ENCODE measurements at places on chromosomes 7 and 10.
A peak's percentile ranks its signal among the peaks of the same experiment; 100 is the strongest.

- no peak overlapping the region for H3K27ac ChIP-seq
- H3K4me3 ChIP-seq, result no peak overlapping the region
- H3K27me3 ChIP-seq, result no peaks in the 10 kb centered on the region
- no peaks in the 10 kb centered on the region for H3K4me1 ChIP-seq
Observed at GRCh38 chr10:89829887-89830269, 128.5 kb downstream of the KIF20B start.

DNA sequence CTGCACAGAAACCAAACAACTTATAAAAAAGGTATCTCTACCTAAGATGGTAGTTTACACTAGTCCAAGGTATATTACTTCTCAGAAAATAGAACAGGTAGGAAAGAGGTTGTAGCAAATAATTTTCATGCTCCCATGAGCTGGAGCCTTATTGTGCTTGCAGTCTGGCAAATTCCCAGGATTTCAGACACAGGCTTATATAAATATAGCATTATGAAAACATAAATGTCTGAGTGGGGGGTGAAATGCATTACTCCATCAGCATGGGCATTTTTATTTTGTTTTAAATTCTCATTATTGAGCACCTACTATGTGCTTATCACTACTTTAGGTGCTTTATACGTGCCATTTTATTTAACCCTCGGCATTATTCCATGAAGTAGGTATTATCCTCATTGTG lies 83.0 kb upstream of the PHYHIPL start:
- DNase-seq, result no peak
- H3K4me1 ChIP-seq, result no peaks in the 10 kb centered on the region
- H3K4me3 ChIP-seq, result no peak overlapping the region
- H3K36me3 ChIP-seq, result no peaks in the 10 kb centered on the region

DNA sequence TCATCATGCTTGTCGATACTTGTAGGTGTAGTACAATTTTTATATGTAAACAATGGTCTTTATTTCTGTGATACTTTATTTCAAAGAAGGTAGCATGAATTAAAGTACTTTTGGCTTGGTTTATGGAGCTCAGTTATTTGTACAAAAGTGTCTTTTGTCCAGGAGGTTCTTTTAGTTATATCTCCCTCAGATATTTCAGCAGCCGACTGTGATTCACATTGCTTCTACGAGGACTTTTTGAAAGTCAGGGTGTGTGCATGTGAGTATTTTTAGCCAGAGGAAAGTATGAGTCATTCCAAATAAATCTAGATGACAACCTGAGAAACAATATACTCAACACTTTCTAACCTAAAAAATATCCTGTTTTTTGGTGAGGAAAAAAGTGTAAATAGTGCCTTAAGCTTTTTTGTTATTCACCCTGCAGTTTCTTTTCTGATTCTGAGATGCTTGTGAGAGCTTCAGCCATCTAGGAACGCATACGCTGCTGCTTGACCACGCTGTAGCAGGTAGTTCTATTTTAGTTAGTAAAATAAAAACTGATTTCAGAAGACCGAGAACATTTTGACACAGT lies 595 bp upstream of the SUN1 start:
- peak overlapping the region; percentile 89 for H3K27ac ChIP-seq
- H3K4me3 ChIP-seq, result no peak overlapping the region
- H3K4me1 ChIP-seq, result peaks cover 22% of the 10 kb centered on the region
- DNase-seq, result peak; percentile 90

- H3K4me3 ChIP-seq, result no peak overlapping the region
- no peaks in the 10 kb centered on the region for H3K36me3 ChIP-seq
- no peaks in the 10 kb centered on the region for H3K4me1 ChIP-seq
- H3K27me3 ChIP-seq, result peaks cover 14% of the 10 kb centered on the region
- no peak overlapping the region for H3K27ac ChIP-seq
Observed at GRCh38 chr10:122715576-122715975, 15.9 kb upstream of the C10orf120 start.

DNA sequence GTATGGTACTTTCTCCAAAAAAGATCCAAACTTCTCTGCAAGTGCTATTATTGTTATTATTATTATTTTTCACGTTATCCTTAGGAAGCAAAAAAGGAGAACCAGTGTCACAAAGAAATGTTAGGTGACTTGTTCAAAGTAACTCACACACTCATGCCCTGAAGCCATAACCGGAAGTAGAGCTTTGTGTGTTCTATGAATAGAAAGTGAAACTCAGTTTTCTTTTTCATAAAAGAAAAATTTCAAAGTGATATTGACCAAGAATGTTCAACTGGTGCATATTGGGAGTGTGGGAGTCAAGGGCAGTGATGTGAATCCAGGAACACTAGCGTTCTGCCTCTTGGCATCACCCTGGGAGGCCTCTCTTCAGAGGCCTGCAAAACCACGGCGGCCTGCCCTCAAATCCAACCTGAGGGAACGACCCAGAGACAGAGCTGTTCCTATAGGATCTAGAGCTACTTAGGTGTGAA lies 106.1 kb downstream of the PRKCQ start:
- H3K36me3 ChIP-seq, result peaks cover 20% of the 10 kb centered on the region
- H3K4me3 ChIP-seq, result peak overlapping the region; percentile 73
- H3K4me1 ChIP-seq, result peaks cover 65% of the 10 kb centered on the region
- DNase-seq, result peak; percentile 92
- no peaks in the 10 kb centered on the region for H3K27me3 ChIP-seq

DNA sequence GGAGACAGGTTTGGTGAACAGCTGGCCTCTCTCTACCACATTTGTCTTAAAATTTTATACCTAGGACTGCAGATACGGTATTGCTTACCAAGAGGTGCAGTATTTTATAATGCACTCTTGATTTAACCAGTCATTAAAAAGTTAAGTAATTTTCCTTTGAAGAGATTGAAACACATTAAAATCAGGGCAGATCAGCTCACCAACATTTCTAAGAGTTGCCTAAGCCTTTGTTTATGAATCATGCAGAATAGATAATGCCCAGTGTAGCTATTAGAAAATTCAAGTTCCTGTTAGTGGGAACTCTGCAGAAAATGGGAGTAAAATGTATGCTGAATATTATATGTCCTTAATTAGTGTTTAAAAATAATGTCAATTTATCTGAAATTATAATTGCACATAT lies 140.2 kb upstream of the PRPS1L1 start:
- no peaks in the 10 kb centered on the region for H3K36me3 ChIP-seq
- no peaks in the 10 kb centered on the region for H3K4me1 ChIP-seq
- no peak overlapping the region for H3K27ac ChIP-seq
- no peak overlapping the region for H3K4me3 ChIP-seq
- DNase-seq, result no peak

DNA sequence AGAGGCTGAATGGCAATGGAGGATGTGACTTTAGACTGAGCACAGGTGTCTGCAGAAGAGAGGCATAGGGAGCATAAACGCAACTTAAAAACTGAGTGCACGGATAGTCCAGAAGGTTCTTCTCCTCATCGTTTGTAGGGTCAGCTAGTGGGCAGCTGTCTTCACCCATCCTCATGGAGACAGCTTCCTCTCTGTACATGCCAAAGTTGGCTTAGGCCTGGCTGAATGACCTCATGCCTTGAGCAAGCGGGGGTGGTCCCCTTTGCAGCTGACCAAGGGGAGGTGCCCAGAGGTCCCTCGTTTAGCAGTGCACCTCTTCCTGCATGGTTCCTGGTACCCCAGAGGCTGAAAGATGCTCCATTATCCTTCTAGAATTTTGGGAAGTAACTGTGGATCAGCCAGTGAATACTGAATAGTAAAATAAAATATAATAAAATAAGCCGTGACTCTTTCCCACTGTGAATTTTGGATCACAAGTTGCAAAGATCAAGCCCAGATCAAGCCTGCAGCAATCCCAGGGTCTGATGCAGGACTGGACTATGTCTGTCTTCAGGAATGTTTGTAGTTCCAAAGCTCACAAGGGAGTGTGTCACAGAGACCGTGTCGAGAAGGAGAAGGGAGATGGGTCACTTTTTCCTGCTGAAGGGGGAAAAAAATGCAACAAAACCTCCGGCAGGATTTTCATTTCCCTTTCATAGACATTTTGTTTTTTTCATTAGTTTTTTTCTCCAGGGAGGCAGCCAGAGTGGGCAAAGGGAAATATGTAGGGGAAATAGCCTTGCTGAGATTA lies 295.3 kb upstream of the MKI67 start:
- peaks cover 3% of the 10 kb centered on the region for H3K27me3 ChIP-seq
- H3K4me1 ChIP-seq, result no peaks in the 10 kb centered on the region
- H3K27ac ChIP-seq, result no peak overlapping the region
- H3K4me3 ChIP-seq, result no peak overlapping the region

GRCh38 chr7:140631021-140631420 lies 9.6 kb downstream of the DENND2A start:
- H3K36me3 ChIP-seq, result no peaks in the 10 kb centered on the region
- no peak overlapping the region for H3K27ac ChIP-seq
- no peak for DNase-seq
- H3K4me1 ChIP-seq, result no peaks in the 10 kb centered on the region

- H3K36me3 ChIP-seq, result no peaks in the 10 kb centered on the region
- no peaks in the 10 kb centered on the region for H3K4me1 ChIP-seq
- no peaks in the 10 kb centered on the region for H3K27me3 ChIP-seq
- no peak overlapping the region for H3K4me3 ChIP-seq
- no peak overlapping the region for H3K27ac ChIP-seq
- DNase-seq, result no peak
Observed at GRCh38 chr7:17669204-17669603, 271.1 kb downstream of the SNX13 start.

- H3K27me3 ChIP-seq, result no peaks in the 10 kb centered on the region
- no peak for DNase-seq
- H3K27ac ChIP-seq, result no peak overlapping the region
- H3K4me3 ChIP-seq, result no peak overlapping the region
- H3K36me3 ChIP-seq, result no peaks in the 10 kb centered on the region
Observed at GRCh38 chr7:44538093-44538797, 2.9 kb downstream of the NPC1L1 start.

DNA sequence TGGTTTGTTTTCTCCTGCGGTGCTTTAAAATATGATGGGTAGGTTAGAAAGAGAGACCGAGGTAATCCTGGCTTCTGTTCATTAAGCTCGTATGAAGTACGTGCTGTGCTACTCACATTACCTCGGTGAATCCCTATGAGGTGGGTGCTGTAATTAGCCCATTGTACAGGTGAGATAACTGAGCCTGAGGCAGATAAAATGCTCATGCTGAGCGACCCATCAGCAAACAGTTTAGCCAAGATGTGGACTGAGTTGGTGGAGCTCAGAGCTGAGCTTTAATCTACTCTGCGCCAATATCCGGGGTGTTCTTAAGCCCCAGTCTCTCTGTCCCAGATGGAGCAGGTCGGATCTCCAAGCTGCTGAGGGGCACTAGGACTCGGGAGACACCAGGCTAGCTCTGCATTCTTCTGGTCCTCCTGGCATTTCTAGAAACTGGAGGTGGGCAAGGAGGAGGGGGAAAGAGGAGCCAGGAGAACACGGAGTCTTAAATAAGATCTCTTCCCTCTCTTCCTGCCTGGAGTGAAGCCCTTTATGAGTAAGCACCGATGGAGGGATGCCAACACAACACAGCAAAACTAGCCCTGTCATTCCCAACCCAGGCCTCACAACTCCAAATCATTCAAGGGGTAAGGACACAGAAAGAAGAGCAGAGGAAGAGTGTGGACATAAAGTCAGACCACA lies 458.5 kb downstream of the KCNMA1 start:
- H3K27me3 ChIP-seq, result peaks cover 2% of the 10 kb centered on the region
- H3K4me3 ChIP-seq, result no peak overlapping the region
- H3K27ac ChIP-seq, result no peak overlapping the region
- no peaks in the 10 kb centered on the region for H3K36me3 ChIP-seq

- DNase-seq, result no peak
- no peaks in the 10 kb centered on the region for H3K27me3 ChIP-seq
- no peak overlapping the region for H3K27ac ChIP-seq
- H3K4me3 ChIP-seq, result no peak overlapping the region
- peaks cover 8% of the 10 kb centered on the region for H3K4me1 ChIP-seq
Observed at GRCh38 chr10:69073026-69073425, 14.9 kb upstream of the SRGN start.

DNA sequence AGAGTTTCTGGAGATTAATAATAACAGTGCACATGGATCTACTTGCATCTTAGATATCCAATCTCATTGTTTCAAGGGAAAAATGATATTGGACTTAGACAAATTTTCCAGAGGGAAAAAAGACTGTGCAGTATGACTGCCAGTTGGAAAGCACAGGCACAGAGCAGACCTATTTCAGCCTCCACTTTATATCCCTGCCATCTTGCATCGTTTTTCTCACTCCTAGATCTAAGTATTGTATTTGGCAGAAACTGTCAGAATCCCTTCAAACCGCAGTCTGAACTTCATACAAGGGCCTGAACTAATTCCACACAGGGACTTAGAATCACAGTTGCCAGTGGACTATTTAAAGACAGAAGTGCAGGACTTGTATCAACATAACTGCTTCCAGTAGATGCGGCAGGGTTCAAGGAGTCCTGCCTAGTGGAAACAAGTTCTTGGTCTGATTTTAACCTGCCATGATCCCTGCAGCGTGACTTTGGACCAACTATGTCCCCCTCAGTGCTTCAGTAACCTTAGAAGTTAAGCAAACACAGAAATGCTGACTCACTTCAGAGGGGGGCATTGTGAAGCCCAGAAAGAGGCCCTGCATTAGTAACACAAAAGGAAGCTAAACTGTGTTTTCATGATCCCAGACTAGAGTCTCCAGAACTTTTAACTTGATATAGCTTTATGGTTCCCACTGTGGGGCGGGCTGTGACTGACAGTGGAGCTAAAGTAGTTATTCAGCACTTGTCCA lies 95.7 kb upstream of the PALS2 start:
- DNase-seq, result peak; percentile 94
- H3K27ac ChIP-seq, result peak overlapping the region; percentile 35

- no peaks in the 10 kb centered on the region for H3K4me1 ChIP-seq
- H3K27ac ChIP-seq, result no peak overlapping the region
- no peaks in the 10 kb centered on the region for H3K27me3 ChIP-seq
- no peaks in the 10 kb centered on the region for H3K36me3 ChIP-seq
- H3K4me3 ChIP-seq, result no peak overlapping the region
Observed at GRCh38 chr7:103710247-103710646, 264.2 kb upstream of the SLC26A5 start.

- no peaks in the 10 kb centered on the region for H3K36me3 ChIP-seq
- no peak overlapping the region for H3K4me3 ChIP-seq
- no peaks in the 10 kb centered on the region for H3K27me3 ChIP-seq
- no peak overlapping the region for H3K27ac ChIP-seq
- DNase-seq, result no peak
- no peaks in the 10 kb centered on the region for H3K4me1 ChIP-seq
Observed at GRCh38 chr7:92546856-92547497, 18.4 kb downstream of the RBM48 start.

DNA sequence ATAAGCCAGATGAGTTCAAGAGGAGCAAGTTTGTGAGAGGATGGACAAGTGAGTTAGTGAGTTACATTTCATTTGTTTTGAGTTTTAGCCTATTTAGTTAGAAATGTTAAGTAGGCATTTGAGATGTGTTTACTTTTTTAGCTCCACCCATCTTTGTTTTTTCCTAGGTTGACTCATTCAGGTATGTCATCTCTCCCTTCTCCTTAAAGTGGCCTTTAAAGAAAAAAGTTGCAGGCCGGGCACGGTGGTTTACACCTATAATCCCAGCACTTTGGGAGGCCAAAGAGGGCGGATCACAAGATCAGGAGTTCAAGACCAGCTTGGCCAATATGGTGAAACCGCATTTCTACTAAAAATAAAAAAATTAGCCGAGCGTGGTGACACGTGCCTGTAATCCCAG lies 71.2 kb downstream of the BMPR1A start:
- H3K4me1 ChIP-seq, result no peaks in the 10 kb centered on the region
- H3K27me3 ChIP-seq, result peaks cover 3% of the 10 kb centered on the region
- H3K27ac ChIP-seq, result no peak overlapping the region

- H3K4me3 ChIP-seq, result no peak overlapping the region
- H3K27me3 ChIP-seq, result no peaks in the 10 kb centered on the region
- H3K4me1 ChIP-seq, result no peaks in the 10 kb centered on the region
Observed at GRCh38 chr10:15427843-15428414, 56.8 kb upstream of the FAM171A1 start.

GRCh38 chr10:135132-135600 lies at the start of gene ZMYND11:
Gene ZMYND11, plus strand, starts transcription at chr10:135455. Its CDS starts 44,558 bp downstream, at chr10:180013.
- no peaks in the 10 kb centered on the region for H3K27me3 ChIP-seq
- peak within 1 kb of the TSS; percentile 92 for H3K27ac ChIP-seq
- peak within 1 kb of the TSS; percentile 84 for H3K4me3 ChIP-seq
- peak; percentile 61 for DNase-seq
- peaks cover 12% of the 10 kb centered on the region for H3K4me1 ChIP-seq

Data from common myeloid progenitor, CD34-positive (primary cell).